ENCODE measurements at places on chromosomes 2 and 18. TPM values are rescaled to one million over a fixed set of nuclear protein-coding genes. Genes with fewer than 3 reads are reported as not detected.

ZEB2 gene
- 83.2 TPM for total RNA-seq

GLB1L gene
- 2.5 TPM for total RNA-seq

DNA sequence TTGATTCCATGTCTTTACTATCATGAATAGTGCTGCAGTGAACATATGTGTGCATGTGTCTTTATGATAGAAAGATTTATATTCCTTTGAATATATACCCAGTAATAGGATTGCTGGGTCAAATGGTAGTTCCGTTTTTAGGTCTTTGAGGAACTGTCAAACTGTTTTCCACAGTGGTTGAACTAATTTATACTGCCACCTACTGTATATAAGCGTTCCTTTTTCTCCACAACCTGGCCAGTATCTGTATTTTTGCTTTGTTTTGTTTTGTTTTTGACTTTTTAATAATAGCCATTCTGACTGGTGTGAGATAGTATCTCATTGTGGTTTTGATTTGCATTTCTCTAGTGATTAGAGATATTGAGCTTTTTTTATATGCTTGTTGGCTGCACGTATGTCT lies 641.6 kb downstream of the SUCLG1 start:
- no peak for DNase-seq

- no peak for DNase-seq
Measured at GRCh38 chr2:10135296-10136089, 13.0 kb downstream of the RRM2 start.

DNA sequence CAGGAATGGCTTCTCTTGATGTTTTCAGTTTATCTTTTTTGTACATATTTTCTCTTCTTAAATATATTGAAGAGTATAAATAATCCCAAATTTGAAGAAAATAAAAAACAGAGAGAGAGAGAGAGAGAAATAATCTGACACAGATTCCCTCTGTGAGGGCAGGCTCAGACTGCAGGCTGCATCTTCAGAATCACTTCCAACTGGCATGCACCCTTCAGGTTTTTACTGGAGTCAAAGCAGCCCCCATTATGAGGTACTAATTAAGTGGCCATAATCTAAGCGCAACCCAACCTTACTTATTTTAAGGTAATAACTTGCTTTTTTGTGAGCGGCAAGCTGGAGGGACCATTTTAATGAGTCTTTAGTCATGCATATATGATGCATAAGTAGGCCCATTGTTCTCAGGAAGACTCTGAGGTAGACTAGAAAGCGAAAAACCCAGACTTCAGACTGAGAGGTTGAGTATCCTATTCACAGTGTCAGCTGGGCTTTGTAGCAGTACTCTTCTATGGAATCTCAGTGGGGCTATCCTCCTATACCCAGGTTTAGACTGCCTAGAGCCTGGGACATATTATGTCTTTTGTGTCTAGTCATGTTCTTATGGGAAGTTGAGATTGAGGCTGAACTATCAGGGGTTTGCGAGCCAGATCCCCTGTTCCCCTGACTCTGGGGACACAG lies 167.4 kb downstream of the SP3 start:
- no peak for DNase-seq

DNA sequence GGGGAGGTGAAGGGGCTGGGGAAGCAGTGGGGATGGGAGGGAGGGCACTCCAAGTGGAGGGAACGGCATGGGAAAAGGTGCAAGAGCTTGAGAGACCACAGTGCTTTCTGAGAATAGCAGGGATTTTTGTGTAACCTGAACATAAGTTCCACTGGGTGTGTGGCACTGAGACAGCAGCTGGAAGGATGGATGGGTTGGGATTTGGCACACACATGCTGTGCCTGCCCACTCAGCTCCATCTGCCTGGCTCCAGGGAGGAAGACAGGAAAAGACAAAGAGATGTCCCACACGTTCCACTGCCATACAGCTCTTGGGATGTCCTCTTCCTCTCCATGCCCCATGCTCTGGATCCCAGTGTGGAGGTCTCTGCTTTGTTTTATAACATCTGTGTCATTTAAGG lies 114.1 kb upstream of the TEX51 start:
- DNase-seq = no peak

DNA sequence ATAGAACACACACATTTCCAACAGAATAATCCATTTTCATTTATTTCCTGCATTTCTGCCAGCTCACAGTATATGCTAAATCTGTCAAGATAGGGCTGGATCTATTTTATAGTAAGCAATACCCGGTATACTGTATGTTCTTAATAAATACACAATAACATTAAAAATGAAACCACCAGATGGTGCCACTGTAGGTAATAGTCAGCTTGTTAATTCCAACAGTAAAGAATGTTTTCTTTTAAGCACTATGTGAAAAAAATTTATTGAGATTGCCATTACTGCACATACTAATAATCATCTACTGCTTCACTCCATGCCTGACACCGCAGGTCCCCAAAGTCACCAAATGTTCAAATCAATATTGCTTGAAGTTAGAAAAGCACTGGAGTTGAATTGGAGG lies 131.5 kb upstream of the PGAP1 start:
- DNase-seq = no peak

GAREM2 gene
- total RNA-seq = 3.6 TPM

- no peak for DNase-seq
Measured at GRCh38 chr2:31192851-31193392, 24.4 kb downstream of the CAPN14 start.

HJURP gene
- 0.52 TPM for total RNA-seq

GRCh38 chr18:26714739-26715138 lies 150.8 kb downstream of the AQP4 start:
- DNase-seq = no peak

- DNase-seq = no peak
Measured at GRCh38 chr2:60948926-60949579, 67.7 kb downstream of the REL start.

- no peak for DNase-seq
Measured at GRCh38 chr2:74441170-74441689, 507 bp downstream of the RTKN start.

Data from left ventricle myocardium superior (tissue), 1 donor.